Stimulated activated CD4-positive, alpha-beta T cell treated with anti-CD3 and anti-CD28 coated beads, TNF-alpha, amount 100 ng/mL, for 48 hours (primary cell): ENCODE measurements at places on chromosomes 6 and 20.

DNA sequence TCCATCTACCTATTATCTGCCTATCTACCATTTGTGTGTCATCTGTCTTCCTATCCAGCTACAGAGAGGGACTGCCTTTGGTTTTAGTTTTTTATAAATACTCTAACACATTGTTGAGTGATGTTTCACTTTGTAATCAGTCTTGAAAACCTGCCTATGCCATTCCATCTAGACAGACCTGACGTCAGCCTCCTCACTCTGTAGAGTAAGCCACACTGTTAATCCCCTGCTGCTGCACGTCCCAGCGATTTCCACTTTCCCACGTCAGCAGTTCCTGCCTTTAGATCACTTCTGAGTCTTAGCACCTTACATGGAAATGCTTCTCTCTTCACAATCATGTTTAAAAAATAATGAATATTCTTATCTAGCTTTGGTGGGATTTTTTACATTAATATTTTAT, 54.8 kb downstream of the PLG start:
- DNase-seq: no peak

DNA sequence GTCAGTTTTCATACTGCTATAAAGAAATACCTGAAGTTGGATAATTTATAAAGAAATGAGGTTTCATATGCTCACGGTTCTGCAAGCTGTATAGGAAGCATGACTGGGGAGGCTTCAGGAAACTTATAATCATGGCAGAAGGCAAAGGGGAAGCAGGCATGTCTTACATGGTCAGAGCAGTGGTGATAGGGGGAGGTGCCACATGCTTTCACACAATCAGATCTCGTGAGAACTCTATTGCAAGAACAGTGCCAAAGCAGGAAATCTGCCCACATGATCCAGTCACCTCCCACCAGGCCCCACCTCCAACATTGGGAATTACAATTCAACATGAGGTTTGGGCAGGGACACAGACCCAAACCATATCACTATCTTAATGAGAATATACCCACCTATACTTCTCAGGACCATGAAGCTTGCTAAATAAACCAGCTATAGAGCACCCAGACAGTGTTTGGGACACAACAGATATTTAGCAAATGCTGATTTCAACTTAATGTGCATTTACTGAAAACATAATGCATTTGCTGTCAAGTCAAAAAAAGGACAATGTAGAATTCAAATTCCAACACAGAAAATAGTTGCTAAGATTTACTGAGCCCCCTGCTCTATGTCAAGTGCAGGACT, 63.8 kb downstream of the TNFRSF21 start:
- DNase-seq: no peak

DNA sequence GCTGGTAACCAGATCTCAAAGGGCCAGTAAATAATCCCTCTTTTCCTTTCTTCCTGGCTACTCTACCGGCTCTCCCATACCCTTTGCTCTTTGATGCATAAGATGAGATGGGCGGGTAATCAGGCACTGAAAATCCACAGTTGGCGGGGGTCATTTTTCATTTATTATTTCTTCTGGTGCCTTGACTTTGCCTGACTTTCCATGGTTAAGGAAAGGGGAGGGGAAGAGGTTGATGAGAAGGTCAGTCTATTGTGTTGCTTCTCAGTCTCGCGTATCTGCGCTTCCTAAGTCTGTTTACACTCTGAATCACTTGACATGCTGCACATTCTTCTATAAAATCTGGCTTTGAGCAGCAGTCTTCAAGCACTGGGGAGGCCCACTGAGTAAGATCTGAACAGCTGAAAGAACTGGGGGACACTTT, 121.1 kb upstream of the HDGFL1 start:
- DNase-seq: no peak

- no peak for DNase-seq
Measured at GRCh38 chr6:161168281-161168891, 105.5 kb downstream of the AGPAT4 start.

- no peak for DNase-seq
Measured at GRCh38 chr6:38549795-38550194, 89.9 kb downstream of the BTBD9 start.

DNA sequence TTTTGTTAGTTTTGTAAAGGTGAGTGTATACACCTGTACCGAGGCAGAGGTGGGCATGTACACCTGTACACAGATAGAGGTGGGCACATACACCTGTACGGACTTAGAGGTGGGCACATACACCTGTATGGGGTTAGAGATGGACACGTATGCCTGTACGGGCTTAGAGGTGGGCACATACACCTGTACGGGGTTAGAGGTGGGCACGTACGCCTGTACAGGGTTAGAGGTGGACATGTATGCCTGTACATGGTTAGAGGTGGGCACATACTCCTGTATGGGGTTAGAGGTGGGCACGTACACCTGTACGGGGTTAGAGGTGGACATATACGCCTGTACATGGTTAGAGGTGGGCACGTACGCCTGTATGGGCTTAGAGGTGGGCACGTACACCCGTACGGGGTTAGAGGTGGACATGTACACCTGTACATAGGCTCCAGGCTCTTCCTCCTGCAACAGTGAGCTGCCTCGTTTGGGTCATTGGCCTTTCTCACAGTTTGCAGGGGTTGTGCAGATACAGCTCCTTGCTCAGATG, 63.7 kb downstream of the PHACTR3 start:
- DNase-seq: no peak

GRCh38 chr20:51500936-51501335, 41.6 kb downstream of the NFATC2 start:
- DNase-seq: no peak

DNA sequence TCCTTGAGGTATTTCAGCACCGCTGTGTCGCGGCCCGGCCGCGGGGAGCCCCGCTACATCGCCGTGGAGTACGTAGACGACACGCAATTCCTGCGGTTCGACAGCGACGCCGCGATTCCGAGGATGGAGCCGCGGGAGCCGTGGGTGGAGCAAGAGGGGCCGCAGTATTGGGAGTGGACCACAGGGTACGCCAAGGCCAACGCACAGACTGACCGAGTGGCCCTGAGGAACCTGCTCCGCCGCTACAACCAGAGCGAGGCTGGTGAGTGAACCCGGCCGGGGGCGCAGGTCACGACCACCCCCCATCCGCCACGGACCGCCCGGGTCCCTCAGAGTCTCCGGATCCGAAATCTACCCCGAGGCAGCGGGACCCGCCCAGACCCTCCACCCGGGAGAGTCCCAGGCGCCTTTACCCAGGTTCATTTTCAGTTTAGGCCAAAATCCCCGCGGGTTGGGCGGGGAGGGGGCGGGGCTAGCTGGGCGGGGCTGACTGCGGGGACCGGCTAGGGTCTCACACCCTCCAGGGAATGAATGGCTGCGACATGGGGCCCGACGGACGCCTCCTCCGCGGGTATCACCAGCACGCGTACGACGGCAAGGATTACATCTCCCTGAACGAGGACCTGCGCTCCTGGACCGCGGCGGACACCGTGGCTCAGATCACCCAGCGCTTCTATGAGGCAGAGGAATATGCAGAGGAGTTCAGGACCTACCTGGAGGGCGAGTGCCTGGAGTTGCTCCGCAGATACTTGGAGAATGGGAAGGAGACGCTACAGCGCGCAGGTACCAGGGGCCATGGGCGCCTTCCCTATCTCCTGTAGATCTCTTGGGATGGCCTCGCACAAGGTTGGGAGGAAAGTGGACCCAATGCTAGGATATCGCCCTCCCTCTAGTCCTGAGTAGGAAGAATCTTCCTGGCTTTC, 693 bp downstream of the HLA-F start:
- peak; percentile 56 for DNase-seq

- no peak for DNase-seq
Measured at GRCh38 chr6:10421158-10421920, 6.5 kb upstream of the TFAP2A start.

GRCh38 chr6:63372951-63373533, 53.3 kb upstream of the LGSN start:
- DNase-seq: no peak

DNA sequence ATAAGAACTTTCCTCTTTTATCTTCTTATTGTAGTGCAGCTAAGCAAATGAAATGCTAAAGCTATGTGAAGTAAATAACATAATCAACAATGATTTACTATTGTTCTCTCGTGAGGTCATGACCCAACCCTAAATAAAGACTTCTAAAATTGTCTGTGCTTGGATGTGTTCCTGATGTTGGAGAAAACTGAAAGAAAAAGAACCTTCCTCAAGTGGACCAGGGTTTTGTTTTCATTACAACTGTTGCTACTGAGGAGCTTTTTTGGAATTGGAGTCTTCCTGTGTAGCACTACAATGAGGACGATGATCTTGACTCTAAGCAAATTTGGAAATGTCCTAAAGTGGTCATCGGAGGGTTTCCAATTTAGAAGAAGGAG, 59.7 kb upstream of the SUPT3H start:
- DNase-seq: no peak

DNA sequence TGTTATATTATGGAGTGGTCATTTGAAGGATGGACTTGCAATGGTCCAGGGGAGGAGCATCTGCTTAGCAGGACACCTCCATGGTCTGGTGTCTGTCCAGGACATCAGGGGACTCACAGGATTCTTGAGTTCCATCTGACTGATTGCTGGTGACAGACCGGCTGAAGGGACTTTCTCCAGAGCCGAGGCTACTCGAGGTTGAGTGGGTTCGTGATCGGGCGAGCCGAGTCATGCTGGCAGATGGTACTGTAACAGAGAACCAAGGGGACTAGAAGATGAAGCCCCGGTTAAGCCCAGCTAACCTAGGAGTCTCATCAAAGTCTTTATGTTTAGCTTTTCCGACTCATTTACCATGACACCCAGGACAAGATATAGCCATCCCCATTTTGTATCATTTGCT, 7.5 kb upstream of the SLA2 start:
- no peak for DNase-seq

- DNase-seq: no peak
Measured at GRCh38 chr6:147522597-147522996, 14.1 kb downstream of the SAMD5 start.

DNA sequence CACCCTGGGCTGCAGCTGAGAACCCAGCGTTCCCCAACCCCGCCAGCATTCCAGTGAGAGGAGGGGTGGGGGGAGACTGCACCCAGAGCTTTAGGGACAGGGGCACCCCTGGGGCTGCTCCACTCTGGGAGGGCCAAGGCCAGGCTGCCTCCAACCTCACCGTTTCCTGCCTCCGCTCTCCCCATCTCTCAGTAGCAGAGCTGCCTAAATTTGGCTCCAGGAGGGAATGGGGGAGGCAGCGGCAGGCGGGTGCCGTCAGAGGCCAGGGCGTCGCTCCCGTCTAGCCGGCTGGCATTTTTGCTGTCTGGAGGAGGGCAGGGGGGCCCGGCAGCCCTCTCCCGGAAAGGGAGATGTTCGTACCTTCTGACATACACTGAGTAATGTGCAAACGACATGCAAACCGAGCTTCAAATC, 46.6 kb downstream of the NOL4L start:
- no peak for DNase-seq

GRCh38 chr6:62146954-62147853, 138.8 kb downstream of the KHDRBS2 start:
- DNase-seq: no peak

GRCh38 chr6:52666523-52666922, 4.4 kb upstream of the TMEM14A start:
- no peak for DNase-seq

- DNase-seq: no peak
Measured at GRCh38 chr20:49415005-49415667, 67.3 kb downstream of the KCNB1 start.

DNA sequence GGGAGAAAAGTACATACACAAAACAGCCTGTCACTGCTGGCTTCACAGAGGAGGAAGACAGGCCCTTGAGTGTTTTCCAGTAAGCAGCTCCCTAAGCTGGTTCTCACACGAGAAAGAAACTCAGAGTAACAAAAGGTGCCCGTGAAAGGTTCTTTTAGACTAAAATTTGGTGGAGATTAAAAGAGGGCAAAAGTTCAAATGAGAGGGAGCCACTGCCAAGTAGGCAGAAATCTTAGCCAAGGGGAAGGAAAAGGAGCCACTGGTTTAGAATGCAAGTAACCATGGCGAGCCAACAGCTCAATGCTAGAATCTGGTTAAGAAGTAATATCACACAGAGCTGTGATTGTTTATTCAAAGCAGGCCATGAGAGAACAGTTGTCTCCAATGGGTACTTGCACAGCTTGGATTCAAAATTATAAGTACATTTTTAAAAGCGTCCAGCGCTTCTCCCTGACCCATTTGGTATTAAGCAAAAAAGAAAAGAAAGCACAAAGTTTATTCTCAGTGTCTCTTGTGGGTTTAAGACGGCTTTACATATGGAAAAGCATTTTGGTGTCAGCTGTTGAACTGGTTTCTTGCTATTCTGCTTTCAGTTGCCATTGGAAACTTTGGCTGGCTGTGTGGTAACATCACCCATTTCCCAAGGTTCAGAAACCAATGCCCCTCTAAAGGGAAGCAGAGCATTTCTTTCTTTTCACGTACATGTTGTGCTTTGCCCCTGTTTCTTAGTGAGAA, 648.5 kb downstream of the RNF144B start:
- no peak for DNase-seq

GRCh38 chr6:99822741-99823512, 171.1 kb downstream of the MCHR2 start:
- no peak for DNase-seq

GRCh38 chr6:31948753-31949413, 3.0 kb downstream of the CFB start:
- DNase-seq: no peak

DNA sequence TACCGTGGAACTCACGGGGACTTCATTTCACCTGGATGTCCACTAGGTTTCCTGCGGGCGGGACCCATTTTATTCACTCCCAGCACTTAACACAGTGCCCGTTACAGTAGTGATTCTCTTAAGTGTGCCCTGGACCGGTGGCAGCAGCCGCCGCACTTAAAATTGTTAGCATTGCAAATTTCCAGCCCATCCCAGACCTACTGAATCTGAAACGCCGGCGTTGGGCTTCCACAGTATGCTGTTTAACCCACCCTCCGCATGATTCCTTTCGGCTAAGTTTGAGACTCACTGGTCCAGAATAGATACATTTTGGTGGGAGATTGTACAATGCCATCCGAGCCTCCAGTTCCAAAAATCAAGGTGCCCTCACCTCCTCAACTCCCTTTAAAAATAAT, 967 bp downstream of the SMPDL3A start:
- DNase-seq: no peak

DNA sequence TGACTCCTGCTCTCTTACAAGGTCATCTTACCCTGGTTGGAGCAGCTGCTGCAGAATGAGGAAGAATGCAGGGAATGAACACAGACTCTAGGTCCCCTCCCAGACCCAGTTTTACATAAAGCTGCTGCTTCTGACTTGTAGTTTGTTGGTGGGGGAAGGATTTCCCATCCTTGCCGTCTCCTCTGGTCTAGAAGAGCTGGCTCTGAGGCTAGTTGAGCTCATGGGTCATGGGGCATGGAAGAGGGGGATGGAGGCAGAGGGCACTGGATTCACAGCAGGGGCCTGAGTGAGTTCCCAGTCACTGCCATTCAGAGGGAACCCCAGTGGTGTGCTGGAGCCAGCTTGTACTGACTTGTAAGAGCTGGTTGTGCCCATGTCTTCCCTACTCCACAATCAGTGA, 9.2 kb upstream of the GUCA1A start:
- DNase-seq: no peak

GRCh38 chr6:84280030-84280429, 52.6 kb upstream of the CEP162 start:
- DNase-seq: no peak

- DNase-seq: no peak
Measured at GRCh38 chr6:47206626-47207025, 103.1 kb downstream of the TNFRSF21 start.

- DNase-seq: no peak
Measured at GRCh38 chr6:37511201-37511600, 11.5 kb upstream of the CCDC167 start.
